IMR-90 (cell line): ENCODE measurements at places on chromosomes 12 and 14. TPM values are rescaled to one million over a fixed set of nuclear protein-coding genes. Genes with fewer than 3 reads are reported as not detected.

Gene PIWIL1
- total RNA-seq, result not detected in 2 replicates

Gene KRT85
- not detected in 2 replicates for total RNA-seq

Gene POTEG
- not detected in 2 replicates for total RNA-seq

Gene FMNL3
- 34.4 and 36.4 TPM in 2 replicates for total RNA-seq

Gene TROAP
- 15.6 and 21.5 TPM in 2 replicates for total RNA-seq

Gene ESR2
- total RNA-seq, result under 0.01 TPM in 2 replicates

Gene SLCO1B1
- not detected in 2 replicates for total RNA-seq

Gene KSR2
- total RNA-seq, result not detected in 2 replicates

Gene EXOC3L4
- not detected in 2 replicates for total RNA-seq

Gene SLC10A1
- total RNA-seq, result not detected in 2 replicates

Gene CCDC38
- not detected in 2 replicates for total RNA-seq

Gene TAS2R19
- total RNA-seq, result 5.0 and 8.1 TPM in 2 replicates

Gene NR2C1
- 12.7 and 17.2 TPM in 2 replicates for total RNA-seq

Gene MTA1
- 19.4 and 21.5 TPM in 2 replicates for total RNA-seq

Gene CLEC9A
- total RNA-seq, result not detected in 2 replicates

Gene STON2
- not detected in 2 replicates for total RNA-seq

Gene TMCC3
- total RNA-seq, result 0.28 and 0.36 TPM in 2 replicates

Gene KLHL33
- total RNA-seq, result under 0.01 TPM in 2 replicates

Gene PEBP1
- total RNA-seq, result 129 and 137 TPM in 2 replicates

Gene ENDOU
- total RNA-seq, result under 0.01 TPM in 2 replicates

Gene ART4
- not detected in 2 replicates for total RNA-seq

Gene SPX
- under 0.01 and 0.28 TPM in 2 replicates for total RNA-seq

Gene ADAMTS20
- not detected in 2 replicates for total RNA-seq

Gene BHLHE41
- total RNA-seq, result 0.72 and 1.1 TPM in 2 replicates

Gene ESPL1
- 5.6 and 6.5 TPM in 2 replicates for total RNA-seq

Gene REM2
- total RNA-seq, result under 0.01 TPM in 2 replicates

Gene GYS2
- total RNA-seq, result not detected in 2 replicates

Gene BCL2L2
- total RNA-seq, result 14.5 and 16.9 TPM in 2 replicates

Gene RNU6-7
- not detected in 2 replicates for total RNA-seq

Gene KCNJ8
- total RNA-seq, result 13.9 and 15.8 TPM in 2 replicates

Gene PLEKHD1
- under 0.01 TPM in 1 of 2 replicates, not detected in the other for total RNA-seq

Gene DEPDC4
- 0.72 and 7.5 TPM in 2 replicates for total RNA-seq
